NCI-H2171 treated with DMSO at 0.1 percent for 48 hours (cell line): ENCODE measurements at places on chromosomes 2 and 18.

DNA sequence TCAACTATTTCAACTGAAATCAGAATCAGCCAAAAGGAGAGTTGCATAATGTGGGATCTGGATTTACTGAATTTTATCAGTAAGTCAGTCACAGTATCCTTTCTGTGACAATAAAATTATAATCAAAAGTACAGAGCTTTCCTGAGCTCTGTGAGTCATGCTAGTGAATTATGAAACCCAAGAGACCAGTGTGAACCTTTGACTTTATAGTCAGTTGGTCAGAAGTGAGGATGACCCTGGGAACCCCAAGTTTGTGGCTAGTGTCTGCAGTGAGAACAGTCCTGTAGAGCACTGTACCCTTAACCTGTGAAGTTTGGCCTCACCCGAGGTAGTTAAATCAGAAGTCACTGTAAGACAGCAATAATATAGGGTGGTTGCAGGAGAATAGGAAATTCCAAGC is 381.7 kb downstream of the CDH19 start:
- DNase-seq: no peak

- no peak for DNase-seq
Observed at GRCh38 chr2:23464905-23465537, 80.0 kb downstream of the KLHL29 start.

DNA sequence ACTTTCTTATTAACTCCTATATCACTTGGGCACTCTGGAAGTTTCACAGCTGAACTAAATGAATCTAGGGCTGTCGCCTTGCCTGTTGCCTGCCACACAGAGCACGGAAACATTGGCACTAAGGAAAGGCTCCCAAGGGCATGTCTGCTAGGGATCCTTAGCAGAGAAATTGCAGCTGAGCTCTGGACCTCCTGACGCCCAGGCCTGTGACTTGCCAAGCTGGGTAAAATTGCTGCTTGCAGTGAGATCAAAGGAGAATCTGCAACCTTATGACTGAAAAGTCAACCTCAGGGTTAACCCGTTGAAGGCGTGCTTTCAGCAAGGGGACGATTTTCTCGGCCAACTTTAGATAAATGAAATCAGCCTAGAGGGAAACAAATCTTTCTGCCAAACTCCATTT is 189.8 kb downstream of the NCK2 start:
- DNase-seq: no peak

DNA sequence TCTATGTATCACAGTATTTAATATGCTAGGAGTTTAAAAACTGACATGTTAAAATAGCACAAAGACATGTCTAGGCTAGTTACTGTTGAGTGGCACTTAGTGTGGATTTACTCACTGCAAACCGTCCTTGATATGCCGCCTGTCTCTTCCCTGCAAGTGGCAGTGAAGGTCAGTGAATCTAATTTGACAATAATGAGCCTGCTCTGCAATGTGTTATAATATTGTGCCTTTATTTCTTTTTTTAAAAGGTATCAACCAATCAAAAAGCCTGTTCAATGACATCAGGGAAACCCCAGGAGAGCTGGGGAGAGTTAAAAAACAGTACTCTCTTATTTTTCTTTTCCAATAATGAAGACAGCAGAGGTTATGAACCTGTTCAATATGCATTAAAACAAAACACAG is 384.1 kb downstream of the ERBB4 start:
- DNase-seq: peak; percentile 55

GRCh38 chr2:94874277-94874997 is 3.2 kb downstream of the TEKT4 start:
- peak; percentile 43 for DNase-seq

- DNase-seq: no peak
Observed at GRCh38 chr18:79630281-79631095, 49.1 kb upstream of the CTDP1 start.

DNA sequence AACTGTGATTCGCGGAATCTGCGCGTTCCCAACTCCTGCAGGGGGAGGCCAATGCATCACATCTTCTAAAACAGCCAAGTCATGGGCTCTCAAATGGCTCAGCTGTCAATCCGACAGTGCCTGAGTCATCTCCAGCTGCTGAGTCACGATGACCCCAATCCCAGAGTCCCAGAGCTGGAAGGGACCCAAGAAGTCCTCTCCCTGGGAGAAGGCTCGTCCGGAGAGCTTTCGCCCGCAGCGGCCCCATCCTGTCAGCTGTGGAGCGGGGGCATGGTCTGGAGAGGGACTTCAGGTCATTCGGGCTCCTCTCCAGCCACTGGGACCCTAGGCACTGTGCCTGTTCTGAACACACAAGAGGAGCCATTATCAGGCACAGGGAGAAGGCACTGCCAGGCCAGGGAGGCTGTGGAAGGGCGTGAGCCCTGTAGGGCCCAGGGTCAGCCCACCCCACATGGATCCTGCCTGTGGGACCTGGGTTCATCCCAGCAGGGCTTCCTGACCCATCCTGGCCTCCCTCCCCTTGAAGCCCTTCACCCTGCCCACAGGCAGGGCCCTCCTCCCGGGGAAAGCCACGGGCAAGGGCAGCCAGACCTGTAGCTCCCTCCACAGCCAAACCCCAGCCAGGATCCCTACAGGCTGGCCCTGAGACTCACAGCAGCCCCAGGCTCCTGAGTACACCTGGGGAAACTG is 47.6 kb upstream of the GPC1 start:
- no peak for DNase-seq

- DNase-seq: no peak
Observed at GRCh38 chr2:127594116-127594591, 51.8 kb upstream of the GPR17 start.

- DNase-seq: no peak
Observed at GRCh38 chr2:138455691-138456090, 45.9 kb upstream of the SPOPL start.

- DNase-seq: no peak
Observed at GRCh38 chr2:204749319-204749718, 204.0 kb downstream of the PARD3B start.

DNA sequence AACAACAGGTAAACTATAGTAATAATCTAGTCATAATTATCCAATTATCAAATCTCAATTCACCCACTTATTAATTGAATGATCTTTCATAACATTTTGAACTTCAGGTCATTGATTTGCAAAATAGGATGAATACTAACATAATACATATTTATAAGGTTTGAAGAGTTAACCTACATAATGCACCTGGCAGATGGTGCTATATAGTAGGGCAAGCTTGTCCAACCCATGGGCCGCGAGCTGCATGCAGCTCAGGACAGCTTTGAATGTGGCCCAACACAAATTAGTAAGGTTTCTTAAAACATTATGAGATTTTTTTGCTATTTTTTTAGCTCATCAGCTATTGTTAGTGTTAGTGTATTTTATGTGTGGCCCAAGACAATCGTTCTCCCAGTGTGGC is 815.8 kb upstream of the ID2 start:
- DNase-seq: no peak

DNA sequence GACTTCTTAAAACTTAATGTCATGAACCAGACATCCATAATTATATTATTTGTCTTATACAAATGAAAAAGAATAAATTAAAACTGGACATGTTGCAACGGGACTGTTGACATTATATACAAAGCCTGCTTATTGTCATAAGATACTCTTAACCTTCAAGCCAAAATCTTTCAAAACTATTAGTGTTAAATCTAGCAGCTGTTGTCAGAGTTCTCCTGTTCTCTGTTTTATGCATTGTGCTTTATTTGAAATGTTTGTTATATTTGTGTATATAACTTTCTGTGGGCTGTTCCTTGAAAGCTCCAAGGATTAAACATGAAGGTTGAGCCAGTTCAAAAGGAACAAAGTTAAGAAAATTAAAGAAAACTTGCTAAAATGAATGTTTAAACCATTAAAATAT is 335.5 kb upstream of the NT5C1B start:
- no peak for DNase-seq

GRCh38 chr2:165312999-165313398 is 73.8 kb downstream of the SCN2A start:
- DNase-seq: no peak

- DNase-seq: no peak
Observed at GRCh38 chr2:163351143-163351542, 384.7 kb downstream of the FIGN start.

DNA sequence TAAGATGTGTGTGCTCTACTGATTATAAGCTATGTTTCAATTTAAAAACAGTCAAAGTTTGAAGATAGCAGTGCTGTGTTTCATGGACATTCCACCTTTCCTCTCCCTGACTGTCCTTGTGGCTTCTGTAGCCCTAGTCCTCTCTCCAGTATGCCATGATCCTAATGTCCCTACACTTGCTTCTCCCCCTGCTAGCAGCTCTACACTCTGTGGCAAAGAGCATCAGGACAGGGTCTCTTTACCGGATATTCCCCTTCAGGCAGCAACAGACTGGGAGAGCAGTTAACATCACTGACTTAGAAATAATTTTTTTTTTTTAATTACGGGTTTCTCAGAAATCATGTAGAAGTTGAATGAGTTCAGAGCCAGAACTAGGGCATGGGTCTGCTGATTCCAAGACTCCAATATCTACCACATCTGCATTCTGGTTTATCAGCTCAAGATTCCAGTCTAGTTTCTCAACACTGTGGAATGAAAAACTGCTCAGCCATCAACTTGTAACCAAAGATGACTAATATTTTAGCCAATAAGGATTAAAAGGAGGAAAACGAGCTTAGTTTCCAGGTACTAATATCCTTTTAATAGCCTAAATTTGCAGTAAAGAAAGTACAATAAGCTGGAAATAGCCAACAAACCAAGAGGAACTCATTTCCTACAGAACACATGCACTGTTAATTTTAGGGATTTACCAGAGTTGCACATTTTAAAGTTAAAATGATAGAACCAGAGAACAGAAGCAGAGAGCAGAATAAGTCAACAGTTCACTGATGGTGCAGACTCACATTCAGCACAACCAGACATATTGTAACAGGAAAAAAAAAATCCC is 45.2 kb downstream of the TMEM131 start:
- no peak for DNase-seq

- no peak for DNase-seq
Observed at GRCh38 chr2:68937346-68938055, 15.2 kb downstream of the GKN2 start.

GRCh38 chr18:27652480-27653121 is 467.5 kb upstream of the CHST9 start:
- DNase-seq: no peak

DNA sequence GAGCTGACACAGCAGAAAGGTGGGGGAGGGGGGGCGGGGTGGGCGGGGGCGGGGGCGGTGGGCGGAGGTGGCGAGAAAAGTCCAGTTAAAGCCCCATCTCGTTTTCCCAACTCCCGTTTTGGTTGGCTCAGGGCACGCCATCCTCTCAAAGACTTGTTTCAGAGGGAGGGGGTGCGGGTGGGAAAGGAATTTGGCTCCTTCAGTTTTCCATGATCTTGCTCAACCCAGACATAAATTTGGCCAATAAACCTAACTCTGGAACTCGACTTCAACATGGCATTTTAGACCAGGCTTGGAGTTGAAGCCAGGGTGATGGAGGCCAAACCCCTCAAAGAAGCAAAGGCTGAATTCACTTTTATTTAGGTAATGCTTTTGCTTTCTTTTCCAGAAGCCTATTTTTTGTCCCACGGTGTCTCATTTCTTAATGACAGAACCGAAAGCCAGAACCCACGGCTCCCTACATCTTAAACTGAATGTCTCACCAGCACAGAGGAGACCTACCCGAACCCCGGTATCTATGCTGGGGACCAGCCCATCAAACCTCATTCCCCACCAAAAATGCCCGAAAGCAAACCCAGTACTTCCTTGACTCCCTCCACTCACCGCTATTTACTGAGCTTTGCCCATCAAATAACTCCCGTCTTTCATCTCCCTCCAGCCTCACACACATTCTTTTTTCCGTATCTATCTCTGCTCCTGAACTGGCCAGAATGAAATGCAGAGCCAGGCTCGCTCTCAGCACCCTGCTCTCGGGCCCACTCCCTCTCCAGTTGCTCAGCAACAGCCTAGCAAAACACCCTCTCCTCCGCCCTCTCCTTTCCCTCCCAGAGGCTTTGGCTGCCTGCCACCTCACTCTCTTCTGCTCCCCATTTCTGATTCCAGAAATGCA is 4.3 kb downstream of the IGFBP5 start:
- DNase-seq: peak; percentile 91

DNA sequence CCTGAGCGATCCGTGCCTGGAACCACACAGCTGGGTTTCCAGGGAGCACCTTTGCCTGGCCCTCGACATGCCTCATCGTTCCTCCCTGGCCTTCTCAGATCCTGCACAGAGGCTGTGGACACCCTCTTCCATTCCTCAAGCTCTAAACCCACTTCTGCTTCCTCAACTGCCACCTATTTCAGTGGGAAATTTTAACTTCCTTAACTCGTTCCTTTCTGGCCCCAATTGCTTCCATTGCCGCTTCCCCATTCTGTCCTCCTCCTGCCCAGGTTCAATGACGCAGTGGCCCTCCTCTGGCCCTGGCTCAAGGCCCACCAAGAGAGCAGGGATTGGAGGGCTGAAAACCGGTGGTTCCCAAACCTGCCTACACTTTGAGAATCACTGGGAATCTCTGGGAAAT is 4.8 kb upstream of the B3GNT7 start:
- DNase-seq: no peak

GRCh38 chr2:100929147-100929546 is 72.9 kb upstream of the RPL31 start:
- no peak for DNase-seq

- DNase-seq: no peak
Observed at GRCh38 chr18:31983976-31984375, 34.6 kb upstream of the RNF125 start.

DNA sequence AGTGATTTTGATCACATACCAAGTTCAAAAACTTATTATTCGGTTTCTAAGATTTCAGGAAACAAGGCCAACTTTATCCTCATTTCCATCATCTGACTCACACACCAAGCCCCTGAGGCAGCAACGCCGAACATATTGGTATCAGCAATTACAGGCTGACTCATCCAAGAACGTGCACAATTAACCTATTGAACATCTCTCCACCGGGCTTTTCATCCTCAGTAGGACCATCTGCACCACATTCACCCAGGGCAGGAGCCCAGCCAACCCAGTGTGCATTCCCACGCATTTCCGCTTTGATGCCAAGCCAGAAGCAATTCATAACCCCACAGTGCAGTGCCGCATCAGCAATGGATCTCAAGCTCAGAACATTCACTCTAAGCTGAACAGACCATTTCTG is 52.9 kb downstream of the SCG2 start:
- DNase-seq: peak; percentile 43

DNA sequence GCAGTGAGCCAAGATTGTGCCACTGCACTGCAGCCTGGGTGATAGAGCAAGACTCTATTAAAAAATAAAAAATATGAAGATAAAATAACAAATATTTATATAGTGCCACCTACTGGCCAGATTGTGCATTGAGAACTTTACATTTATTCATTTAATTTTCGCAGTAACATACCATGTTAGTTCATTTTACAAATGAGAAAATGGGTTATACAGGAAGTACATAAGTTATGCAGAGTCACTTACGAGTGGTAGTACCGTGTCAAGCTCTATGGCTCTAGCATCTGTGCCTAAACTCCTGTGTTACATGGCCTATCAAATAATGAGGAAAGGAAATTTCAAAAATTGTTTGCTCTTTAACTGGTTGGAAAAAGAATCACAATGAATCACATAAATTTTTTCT is 27.9 kb downstream of the RIF1 start:
- peak; percentile 25 for DNase-seq
